CD8-positive, alpha-beta T cell (primary cell): ENCODE measurements at places on chromosomes 1 and 21.

DNA sequence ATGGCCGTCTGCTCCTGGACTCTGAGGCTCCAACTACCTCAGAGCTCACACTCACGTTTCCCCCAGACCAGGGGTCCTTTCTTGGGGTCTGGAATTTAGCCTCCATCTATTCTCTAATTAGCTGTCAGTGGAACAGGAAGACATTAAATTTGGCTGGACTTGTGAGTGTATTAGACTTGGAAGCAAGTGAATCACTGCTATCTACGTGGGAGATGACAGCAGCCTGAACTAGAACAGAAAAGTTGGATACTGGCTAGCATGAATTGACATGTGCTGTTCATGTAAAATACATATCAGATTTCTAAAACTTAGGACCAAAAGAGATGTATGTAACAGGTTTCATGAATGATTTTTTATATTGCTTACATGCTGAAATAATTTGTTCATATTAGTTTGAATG is 28.0 kb downstream of the TAF5L start:
- DNase-seq: no peak

GRCh38 chr1:30028283-30028682 is 695.1 kb downstream of the MATN1 start:
- DNase-seq: no peak

- peak; percentile 42 for DNase-seq
Observed at GRCh38 chr1:30285501-30285932, 437.9 kb downstream of the MATN1 start.

DNA sequence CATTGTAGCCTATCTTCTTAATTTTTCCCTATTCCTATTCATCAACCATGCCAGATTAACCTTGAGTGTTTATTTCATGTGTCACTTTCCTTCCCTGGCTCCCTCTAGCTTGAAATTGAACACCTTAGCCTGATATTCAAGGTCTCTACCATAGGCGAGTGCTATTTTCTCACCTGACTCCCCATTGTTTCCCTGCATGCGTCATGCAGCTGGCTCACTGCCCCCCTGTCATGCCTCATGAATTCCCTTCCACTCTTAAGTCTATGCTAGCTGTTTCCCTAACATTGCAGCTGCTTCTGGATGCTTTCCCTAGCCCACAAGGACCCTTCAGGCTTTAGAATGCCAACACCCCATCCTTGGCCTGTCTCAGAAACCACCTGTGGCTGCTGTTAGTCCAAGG is 56.7 kb upstream of the CD1D start:
- no peak for DNase-seq

GRCh38 chr1:7250176-7250575 is 464.9 kb downstream of the CAMTA1 start:
- DNase-seq: no peak
